ENCODE measurements at places on chromosomes 16 and 17.

DNA sequence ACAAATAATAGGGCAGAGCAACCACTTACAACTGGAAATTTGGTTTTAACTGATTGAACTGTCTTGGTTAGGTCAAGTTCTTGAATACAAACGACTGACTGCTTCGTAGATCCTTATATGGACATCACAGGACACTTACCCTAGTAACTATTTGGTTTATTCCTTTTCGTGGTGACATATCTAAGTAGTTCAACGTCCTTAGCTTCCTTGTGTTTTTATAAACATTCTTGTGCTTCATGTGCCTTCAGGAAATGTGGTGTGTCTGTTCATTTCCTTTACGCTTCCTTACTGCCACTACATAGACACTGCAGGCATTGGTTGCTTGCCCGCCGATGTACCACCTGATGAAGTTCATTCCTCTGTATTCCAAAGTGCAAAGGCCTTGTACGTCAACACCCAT, 59.3 kb downstream of the USP10 start:
- no peak for DNase-seq

GRCh38 chr17:18323007-18323406, 7.9 kb downstream of the SMCR8 start:
- DNase-seq: no peak

- DNase-seq: no peak
These were observed 37.5 kb upstream of the KCNJ16 start for GRCh38 chr17:70037498-70037897.

GRCh38 chr16:14289692-14290340, 218.7 kb downstream of the MRTFB start:
- DNase-seq: no peak

DNA sequence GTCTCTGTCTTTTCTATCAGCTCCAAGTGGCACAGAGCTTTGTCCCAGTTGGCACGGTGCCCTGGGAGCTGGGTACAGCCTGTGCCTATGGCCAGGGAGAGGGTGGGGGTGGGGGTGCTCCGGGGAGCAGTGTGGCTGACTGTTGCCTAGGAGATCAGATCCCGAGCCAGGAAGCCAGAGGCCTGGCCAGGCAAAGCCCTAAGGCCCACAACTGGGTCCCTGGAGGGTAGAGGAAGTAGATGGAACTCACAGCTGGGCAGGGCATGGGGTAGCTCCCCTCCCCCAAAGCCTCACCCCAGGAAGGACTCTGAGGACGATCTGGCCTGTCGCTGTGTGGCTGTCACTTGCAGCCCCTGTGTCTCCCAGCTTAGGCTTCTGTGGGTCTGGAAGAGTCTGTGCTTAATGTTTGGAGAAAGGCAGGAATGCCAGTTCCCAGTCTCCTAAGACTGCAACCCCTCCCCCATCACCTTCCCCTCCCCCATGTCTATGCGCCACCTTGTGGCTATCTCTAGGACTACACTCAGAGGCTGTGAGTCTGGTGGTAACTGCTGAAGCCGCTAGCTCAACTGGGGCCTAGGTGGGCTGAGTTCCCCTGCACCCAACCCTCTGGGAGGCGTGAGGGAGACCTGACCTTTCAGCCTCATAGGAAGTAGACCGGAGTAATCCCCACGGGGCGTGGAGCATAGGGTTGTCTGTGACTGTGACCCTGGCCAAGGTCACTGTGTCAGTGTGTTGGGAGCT, 12.6 kb downstream of the THRA start:
- DNase-seq: peak; percentile 90

DNA sequence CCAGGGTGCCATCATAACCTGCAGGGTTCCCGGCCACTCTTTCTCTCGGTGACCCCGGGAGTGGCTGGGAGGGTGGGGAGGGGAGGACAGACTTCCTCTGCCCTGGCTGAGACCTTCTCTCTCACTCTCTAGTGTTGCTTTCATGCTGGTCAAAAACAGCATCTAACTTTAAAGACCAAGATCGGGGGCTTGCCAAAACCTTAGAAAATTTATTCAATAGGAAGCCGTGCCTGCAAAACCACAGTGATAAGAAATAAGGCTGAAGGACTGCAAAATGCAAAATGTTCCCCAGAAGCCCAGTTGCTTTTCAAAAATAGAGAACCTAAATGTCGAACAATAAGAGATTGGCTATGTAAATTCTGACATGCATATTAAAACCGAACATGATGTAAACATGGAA, 344.0 kb downstream of the FOXL1 start:
- DNase-seq: no peak

DNA sequence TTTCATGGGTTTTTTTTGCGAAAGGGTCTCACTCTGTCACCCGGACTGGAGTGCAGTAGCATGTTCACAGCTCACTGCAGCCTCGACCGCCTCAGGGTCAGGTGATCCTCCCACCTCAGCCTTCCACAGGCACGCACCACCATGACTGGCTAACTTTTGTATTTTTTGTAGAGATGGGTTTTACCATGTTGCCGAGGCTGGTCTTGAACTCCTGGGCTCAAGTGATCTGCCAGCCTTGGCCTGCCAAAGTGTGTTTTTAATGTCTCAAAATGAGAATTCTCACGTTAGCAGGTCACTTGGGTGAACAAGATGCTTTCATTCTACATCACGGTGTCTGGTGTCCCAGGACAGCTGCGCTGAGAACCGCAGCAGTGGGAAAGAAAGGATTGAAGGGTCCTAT, 3.2 kb downstream of the FBXO31 start:
- no peak for DNase-seq

- peak; percentile 92 for DNase-seq
These were observed at the start of gene TP53I13 for GRCh38 chr17:29568331-29569244. TSS of gene TP53I13 (plus strand) at chr17:29568701. CDS start at chr17:29568759, 58 bp downstream.

DNA sequence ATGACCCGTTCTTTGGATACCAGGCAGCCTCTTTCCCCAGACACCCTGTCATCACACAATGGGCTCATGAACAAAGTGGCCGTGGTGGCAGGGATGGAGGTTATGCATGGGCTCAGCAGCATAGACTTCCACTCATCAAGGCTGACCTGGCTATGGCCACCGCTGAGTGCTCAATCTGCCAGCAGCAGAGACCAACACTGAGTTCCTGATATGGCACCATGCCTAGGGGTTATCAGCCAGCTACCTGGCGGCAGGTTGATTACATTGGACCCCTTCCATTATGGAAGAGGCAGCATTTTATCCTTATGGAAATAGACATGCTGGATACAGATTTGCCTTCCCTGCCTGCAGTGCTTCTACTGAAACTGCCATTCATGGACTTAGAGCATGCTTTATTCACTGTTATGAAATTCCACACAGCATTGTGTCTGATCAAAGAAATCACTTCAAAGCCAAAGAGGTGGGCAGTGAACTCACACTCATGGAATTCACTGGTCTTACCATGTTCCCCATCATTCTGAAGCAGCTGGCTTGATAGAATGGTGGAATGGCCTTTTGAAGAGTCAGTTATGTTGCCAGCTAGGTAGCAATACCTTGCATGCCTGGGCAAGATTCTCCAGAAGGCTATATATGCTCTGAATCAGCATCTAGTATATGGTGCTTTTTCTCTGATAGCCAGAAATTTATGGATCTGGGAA, 160.6 kb downstream of the PRKCB start:
- DNase-seq: no peak

Measured in activated CD8-positive, alpha-beta memory T cell treated with anti-CD3 and anti-CD28 coated beads, Interleukin-2, amount 50 U/mL, for 48 hours (primary cell).